ENCODE measurements at places on chromosomes 6 and 20. TPM values are rescaled to one million over a fixed set of nuclear protein-coding genes. Genes with fewer than 3 reads are reported as not detected.

ADGRF5 gene
- total RNA-seq = 15.9 TPM

FNDC1 gene
- total RNA-seq = 0.16 TPM

CRISP2 gene
- total RNA-seq = not detected

OR12D3 gene
- not detected for total RNA-seq

VSX1 gene
- not detected for total RNA-seq

PXDC1 gene
- 39.4 TPM for total RNA-seq

C6orf141 gene
- 5.7 TPM for total RNA-seq

COL12A1 gene
- 342 TPM for total RNA-seq

IL17A gene
- not detected for total RNA-seq

SLC17A2 gene
- total RNA-seq = not detected

HLA-DRA gene
- 0.45 TPM for total RNA-seq
